ENCODE measurements at places on chromosomes 6 and 20. TPM values are rescaled to one million over a fixed set of nuclear protein-coding genes. Genes with fewer than 3 reads are reported as not detected.

- DNase-seq: peak; percentile 77
These were observed 9.0 kb upstream of the GRM4 start for GRCh38 chr6:34154668-34155447.

- no peak for DNase-seq
These were observed 182.7 kb downstream of the TBX18 start for GRCh38 chr6:84581494-84582259.

- peak; percentile 26 for DNase-seq
These were observed 41.9 kb downstream of the PLEKHG1 start for GRCh38 chr6:150641398-150642139.

GRCh38 chr6:125773387-125774341 lies 17.1 kb upstream of the NCOA7 start:
- no peak for DNase-seq

- peak; percentile 40 for DNase-seq
These were observed 41.0 kb downstream of the GNAS start for GRCh38 chr20:58893355-58894120.

DNA sequence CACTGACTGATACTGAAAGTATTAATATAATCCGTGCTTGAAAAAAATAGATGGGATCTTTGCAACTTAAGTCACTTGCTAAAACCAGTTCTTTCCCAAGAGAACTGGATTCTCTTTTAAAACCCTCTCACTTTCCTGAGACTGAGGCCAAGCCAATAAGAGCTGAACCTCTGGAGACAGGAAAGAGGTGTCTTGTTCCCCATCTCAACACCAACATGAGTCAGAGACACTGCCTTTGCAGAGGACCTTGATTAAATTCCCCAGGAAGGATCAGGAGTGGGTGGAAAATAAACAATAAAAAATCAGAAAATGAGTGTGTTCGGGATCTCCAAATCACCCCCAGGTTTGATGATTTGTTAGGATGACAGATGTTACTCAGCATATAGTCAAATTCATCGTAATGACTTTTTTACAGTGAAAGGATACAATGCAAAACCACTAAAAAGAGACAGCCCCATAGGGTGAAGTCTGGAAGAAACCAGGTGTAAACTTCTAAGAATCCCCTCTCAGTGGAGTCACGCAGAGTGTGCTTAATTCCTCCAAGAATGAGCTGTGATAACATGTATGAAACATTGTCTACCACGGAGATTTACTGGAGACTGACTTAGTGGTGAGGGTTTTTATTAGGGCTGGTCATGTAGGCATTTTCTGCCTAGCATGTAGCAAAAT lies 122.8 kb upstream of the BEND3 start:
- no peak for DNase-seq

GRCh38 chr6:7728855-7729590 lies 3.1 kb downstream of the BMP6 start:
- DNase-seq: no peak

The ESF1 gene
- 11.1 TPM for total RNA-seq

The PSORS1C2 gene
- total RNA-seq: not detected

The LINC00237 gene
- total RNA-seq: not detected

The TMEM30A gene
- total RNA-seq: 60.7 TPM

The SIRPB2 gene
- 1.5 TPM for total RNA-seq

The UST gene
- 10.6 TPM for total RNA-seq

Measured in natural killer cell (primary cell).